ENCODE measurements at places on chromosomes 2 and 18.

DNA sequence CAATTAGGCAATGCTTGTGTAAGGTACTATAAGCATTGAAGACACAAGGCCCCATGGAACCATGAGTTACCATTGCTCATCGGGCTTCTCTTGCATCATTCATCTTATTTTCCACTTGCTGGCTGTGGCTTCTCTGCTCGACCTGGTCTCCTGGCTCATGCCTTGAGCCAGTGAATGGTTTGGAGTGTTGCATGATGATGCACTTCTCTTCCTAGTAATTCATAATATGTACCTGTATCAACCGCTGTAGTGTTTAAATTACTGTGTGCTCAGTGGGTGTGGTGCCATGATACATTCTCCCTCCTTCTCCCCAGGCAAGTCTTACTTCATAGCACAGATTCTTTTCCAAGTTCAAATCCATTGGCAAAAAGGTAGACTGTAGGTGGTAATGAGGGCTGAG is 66.8 kb downstream of the ABCA12 start:
- DNase-seq, result no peak

DNA sequence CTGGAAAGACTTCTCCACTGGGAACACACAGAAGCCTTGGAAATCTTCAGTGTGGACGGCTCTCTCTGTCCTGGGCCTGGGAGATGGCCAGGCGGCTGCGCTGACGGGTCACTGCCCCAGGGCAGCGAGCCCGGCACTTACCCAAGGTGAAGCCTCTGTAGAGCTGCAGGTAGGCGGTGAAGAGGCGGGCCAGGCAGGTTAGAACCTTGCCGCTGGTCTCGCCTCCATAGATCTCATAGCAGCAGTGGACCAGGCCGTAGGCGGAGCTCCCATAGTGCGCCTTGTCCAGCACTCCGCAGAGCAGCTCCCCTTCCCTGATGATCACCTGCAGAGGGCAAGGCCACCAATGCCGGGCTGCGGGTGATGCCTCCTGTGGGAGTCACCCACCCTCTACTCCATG is 53.0 kb downstream of the POLR1A start:
- DNase-seq, result no peak

DNA sequence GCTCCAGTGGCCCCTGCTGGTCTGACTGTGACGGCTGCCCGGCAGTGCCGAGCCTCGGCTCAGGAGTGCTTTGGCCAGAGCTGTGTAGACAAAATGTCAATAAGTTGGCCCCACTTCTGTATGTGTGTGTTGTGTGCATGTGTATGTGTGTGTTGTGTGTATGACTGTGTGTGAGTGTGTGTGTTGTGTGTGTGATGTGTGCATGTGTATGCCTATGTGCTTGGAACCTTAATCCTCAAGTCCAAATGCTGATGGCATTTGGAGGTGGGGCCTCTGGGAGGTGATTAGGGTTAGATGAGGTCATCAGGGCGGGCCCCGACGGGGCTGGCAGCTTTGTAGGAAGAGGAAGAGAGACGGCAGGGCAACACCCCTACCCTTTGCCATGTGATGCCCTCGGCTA is 269.0 kb downstream of the DCDC2C start:
- no peak for DNase-seq

DNA sequence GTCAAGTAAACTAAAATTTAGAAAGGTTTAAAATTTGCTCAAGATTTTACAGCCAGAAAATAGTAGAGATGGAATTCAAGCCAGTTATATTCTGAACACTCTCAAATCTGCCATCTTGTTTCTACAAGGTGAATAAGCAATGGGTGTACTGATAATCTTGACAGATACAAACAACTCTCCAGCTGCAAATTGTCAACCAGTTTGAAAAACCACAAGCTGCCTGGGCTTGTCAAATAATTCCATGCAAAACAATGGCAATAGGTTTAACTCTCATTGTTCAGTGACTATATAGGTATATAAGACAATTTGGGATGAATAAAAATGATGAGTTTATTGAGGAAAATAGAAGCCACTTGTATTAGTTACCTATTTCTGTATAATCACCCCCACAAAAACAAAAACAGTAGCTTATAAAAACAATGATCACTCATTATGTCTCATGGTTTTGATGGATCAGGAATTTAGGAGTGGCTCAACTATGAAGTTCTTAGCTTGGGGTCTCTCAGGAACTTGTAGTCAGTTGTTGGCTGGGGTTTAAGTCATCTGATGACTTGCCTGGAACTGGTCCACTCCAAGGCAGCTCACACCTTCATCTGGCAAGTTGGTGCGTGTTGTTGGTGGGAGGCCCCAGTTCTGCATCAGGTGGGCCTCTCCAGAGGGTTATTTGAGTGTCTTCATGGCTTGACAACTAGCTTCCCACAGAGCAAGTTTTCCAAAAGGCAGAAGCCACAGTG is 12.6 kb upstream of the EVA1A start:
- DNase-seq, result no peak

- no peak for DNase-seq
These were observed 158.5 kb downstream of the LAMA1 start for GRCh38 chr18:6959110-6959509.

DNA sequence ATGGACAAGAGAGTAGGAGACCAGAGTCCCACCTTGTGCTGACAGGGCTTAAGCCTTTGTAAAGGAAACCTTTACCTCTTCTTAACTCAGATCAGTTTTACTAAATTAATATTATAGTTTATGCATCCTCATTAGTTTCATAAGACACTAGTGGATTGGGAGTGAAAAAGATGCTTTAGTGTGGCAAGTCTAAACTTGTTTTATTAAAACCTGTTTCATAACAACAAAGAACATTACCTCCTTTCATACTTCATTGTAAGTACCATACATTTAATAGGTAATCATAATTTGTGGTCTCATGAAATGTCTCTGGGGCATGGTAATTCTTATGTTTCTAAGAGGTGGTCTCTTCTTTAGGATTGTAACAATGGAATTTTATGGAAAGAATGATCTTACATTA is 63.4 kb downstream of the PIKFYVE start:
- DNase-seq, result no peak

- DNase-seq, result no peak
These were observed 41.0 kb downstream of the EPG5 start for GRCh38 chr18:45926085-45926484.

DNA sequence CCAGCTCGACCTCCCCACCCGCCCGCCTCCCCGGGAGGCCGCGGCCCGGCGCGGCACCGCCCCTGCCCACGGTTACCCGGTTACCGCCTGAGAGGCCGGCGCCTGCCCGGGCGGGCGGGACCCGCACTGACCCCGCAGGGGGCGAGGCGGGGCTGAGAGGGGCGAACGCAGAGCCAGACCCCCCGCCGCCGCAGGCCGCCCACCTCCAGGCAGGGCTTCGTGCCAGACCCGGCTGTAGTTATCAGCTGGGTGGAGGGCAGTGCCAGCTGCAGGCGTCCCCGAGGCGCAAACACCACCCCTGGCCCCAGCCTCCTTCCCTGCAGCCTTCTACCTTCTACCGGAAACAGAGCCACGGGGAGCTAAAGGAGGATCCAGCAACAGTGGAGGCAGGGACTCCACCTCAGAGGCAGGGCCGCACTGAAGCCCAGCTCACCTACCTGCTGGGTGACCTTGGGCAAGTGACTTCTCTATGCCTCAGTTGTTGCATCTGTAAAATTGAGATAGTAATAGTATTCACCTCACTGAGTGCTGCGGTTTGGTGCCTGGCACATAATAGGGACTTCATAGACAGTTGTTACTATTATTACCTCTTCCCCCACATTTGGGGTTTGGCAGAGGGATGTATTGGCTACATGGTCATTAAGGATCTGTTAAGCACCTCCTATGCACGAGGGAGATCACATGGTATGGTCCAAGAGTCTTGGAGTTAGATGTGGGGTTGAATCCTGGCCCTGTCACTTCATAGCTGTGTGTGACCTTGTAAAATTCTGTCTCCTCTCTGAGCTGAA is 231.6 kb upstream of the SMAD2 start:
- no peak for DNase-seq

- DNase-seq, result no peak
These were observed 71.1 kb upstream of the HPCAL1 start for GRCh38 chr2:10231551-10232085.

DNA sequence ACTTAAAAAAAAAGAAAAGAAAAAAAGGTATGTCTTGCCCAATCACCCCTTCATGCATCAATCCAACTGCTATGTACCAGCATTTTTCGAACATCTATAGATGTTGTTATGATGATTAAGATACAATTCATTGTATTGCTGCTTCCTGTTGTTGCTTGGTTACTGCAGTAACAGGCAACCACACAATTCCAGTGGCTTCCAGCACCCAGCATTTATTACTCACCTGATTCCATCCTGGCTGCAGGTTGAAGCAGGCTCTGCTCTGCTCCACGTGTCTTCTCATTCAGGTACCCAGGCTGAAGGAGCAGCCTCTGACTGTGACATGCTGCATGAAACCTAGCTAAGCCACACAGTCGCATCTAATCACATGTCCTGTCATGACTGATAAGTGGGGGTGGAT is 196.9 kb downstream of the INO80D start:
- DNase-seq, result no peak

DNA sequence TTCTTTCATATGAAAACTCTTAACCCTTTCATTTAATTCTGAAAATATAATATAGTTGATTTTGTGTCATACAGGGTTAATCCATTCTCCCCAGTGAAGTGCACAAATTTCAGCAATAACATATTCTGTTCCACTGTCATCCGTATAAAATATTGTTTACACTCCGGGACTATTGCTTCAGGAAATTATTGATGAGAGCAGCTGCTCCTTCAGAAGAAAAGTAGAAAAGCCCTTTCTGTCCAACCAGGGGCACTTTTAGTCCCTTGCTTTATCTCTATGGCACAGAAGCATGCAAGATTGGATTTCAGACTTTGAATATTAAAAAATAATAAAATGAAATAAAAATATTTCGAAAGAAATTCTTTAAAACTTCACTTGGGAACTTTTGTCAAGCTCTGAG is 535.7 kb upstream of the SLC39A10 start:
- DNase-seq, result no peak

GRCh38 chr2:142876423-142876822 is 1.0 kb upstream of the KYNU start:
- DNase-seq, result no peak

GRCh38 chr2:126507425-126507911 is 148.5 kb upstream of the GYPC start:
- DNase-seq, result no peak

GRCh38 chr2:187093771-187094412 is 244.9 kb upstream of the ZSWIM2 start:
- DNase-seq, result no peak

DNA sequence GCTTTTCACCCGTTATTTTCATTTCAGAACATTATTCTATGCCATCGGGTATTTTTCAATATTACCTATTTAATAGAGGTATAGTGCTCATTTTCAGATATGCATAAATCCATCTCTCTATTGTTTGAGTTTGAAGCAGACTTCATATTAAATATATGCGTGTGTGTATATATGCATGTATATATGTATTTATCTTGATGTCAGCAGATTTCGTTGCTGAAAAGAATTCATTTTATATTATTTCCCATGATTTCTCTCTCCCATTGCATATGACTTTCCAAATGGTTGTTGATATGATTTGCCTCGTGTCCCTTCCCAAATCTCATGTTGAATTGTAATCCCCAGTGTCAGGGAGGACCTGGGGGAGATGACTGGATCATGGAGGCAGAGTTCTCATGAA is 28.6 kb upstream of the COPS8 start:
- DNase-seq, result no peak

DNA sequence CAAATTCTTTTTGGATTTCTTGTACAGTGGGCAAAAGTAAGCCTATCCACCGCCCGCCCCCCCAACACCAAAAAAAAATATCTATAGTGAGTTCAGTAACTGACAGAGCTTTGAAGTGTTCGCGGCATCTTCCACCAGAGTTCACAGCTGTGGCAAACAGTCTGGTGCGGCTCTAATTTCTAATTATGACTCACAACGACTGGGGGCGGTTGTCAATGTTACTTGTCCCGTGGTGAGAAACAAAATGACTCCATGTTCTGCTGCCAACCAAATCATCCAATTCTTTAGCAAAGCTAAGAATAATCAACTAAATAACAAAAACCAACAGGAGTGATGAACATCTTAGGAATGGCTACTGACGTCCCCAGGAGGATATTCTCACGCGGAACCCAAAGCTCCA is 392.5 kb upstream of the SALL3 start:
- no peak for DNase-seq

DNA sequence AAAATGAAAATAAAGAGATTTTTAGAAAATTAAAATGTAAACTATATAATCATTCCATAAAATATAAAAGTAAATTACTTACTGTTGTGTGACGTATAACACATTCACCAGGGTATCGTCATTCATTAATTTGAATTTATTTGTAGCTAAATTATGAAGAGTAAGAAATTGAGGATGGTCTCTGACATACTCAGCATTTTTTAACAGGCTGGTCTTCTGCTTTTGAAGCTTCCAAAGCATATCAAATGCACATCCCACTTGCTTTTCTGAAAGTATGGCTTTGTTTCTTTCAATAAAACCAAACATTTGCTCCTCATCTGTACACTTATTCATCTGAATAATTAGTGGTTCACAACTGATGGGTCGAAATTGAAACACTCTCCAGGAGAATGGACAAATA is 2.1 kb downstream of the FASTKD1 start:
- no peak for DNase-seq

DNA sequence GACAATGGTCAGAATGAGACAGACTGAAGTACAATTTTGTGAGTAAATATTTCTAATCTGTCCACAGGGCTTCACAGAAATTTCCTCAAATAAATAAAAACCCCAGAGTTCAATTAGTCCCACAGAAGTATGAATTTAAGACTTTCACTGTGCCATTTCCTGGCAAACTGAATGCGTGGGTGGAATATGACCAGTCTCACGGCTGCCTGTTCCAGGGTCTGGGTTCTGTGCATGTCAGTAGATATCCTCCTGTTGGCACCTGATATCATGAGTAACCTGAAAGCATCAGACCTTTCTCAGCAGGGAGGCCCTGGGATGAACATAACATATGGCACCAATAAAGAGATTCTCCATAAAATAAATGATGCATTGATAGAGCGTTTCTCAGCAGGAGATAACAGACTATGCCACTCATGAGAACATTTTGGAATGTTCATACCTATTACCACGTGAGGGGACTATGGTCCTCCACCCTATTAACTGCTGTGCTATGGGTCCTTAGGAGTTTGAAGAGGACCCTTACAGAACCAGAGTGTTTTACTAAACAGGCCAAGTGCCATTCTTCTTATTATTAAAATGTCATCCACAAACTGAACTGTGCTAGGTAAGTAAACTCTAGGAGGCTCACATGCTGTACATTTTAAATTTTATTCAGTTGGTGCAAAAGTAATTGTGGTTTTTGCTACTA is 10.6 kb upstream of the MALL start:
- no peak for DNase-seq

- no peak for DNase-seq
These were observed 765.2 kb upstream of the POU3F3 start for GRCh38 chr2:104088745-104089144.

GRCh38 chr2:15246870-15247269 is 314.3 kb downstream of the NBAS start:
- no peak for DNase-seq
